ENCODE measurements at places on chromosomes 3 and 15.

DNA sequence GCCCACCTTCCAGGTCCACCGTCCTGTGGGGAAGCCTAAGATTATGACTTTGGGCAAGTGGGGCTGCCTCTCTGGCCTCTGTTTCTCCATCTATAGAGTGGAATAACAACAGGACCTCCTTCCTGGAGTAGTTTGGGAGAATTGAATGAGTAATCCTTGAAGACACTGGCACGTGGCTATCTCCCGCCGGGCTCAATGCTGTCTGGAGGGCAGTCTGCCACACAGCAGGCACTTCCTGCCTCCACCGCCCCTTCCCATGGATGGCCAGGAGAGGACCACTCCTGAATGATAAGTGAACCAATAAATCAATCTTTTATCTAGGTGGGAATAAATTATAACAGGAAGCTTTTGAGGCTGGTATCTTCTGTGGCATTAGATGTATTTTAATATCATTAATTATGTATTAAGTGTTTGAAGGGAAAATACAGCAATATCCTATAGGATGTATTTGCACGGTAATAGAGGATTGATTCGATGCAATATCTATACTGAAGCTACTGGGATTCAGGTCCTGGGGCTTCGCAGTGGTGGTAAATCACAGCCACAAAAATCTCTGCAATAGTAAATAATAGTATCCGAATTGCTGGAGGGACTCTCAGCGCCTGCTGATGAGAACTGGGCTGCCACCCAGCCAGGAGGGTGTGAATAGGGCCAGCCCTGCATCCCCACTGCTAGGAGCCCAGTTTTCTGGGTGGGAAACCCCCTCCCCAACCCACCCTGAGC is 15.9 kb downstream of the MEGF11 start:
- no peak for DNase-seq

GRCh38 chr15:32657198-32657883 is 15.8 kb downstream of the SCG5 start:
- no peak for DNase-seq

GRCh38 chr15:100022806-100023205 is 289.6 kb upstream of the LYSMD4 start:
- DNase-seq: no peak

DNA sequence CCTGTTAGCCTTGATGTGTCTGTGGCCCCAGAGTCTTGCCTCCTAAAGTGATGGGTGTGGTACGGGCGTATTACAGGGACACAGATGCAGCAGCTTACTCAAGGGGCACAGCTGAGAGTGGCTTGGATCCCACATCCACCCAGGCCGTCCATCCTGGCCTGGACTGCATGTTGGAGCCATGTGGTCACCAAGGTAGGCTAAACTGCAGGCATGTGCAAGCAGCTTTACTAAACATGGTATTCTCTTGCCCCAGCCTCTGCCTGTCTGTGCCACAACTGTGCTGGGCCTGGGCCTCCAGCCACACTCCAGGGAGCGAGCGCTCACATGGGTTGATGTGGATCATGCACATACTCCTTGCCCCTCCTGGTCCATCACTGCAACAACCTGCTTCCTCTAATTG is 6.1 kb upstream of the GPR62 start:
- no peak for DNase-seq

- no peak for DNase-seq
Observed at GRCh38 chr3:169041677-169042171, 621.8 kb downstream of the MECOM start.

GRCh38 chr15:94844538-94845389 is 613.4 kb downstream of the MCTP2 start:
- no peak for DNase-seq

Data from activated CD8-positive, alpha-beta memory T cell treated with anti-CD3 and anti-CD28 coated beads for 4 hours (primary cell).